Sigmoid colon (tissue), 7 donors: ENCODE measurements at places on chromosomes 5 and 9. TPM values are rescaled to one million over a fixed set of nuclear protein-coding genes. Genes with fewer than 3 reads are reported as not detected.

DNA sequence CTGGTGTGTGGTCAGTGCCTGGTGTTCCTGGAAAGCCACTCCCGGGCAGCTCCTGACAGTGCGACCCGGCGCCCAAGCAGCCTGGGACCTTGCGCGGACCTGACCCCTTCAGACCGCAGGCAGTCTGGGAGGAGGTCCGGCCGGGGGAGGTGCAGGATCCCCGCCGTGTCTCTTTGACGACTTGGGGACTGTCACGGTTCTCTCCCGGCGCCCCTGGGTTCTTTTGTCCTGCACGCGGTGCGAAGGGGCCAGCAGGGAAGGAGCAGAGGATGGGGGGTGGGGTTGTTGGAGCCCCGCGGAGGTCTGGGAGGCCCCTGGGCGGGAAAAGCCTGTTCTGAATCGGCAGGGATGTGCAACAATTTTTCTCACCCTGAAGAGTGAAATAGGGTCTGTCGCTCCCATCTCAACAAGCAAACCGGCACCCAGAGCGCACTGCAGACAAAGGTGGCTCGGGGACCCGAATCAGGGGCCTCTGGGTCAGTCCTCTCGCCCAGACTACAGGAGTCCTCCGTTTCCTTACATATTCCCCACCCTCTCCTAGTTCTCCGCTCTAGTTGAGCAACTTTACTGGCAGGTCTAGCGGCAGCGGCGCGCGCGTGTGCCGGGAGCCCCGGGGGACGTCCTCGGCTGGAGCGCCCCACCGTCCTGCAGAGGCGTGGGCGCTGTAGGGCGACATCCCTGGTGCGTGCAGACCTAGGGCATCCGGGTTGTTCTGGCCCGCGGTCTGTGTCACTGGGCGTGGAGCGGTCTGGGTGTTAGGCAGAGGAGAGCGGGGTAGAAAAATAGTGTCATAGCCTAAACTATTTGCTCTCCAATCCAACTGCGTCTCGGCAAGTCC is 1.2 kb downstream of the VCAN start:
- no peaks in the 10 kb centered on the region for H3K36me3 ChIP-seq
- peak overlapping the region; percentile 72 for H3K27ac ChIP-seq
- DNase-seq, result peak; percentile 83
- peak overlapping the region; percentile 49 for H3K4me3 ChIP-seq
- peaks cover 87% of the 10 kb centered on the region for H3K27me3 ChIP-seq

GRCh38 chr5:2755076-2755680 is 3.7 kb upstream of the IRX2 start:
- H3K27me3 ChIP-seq, result peaks cover 98% of the 10 kb centered on the region
- DNase-seq, result no peak
- no peaks in the 10 kb centered on the region for H3K36me3 ChIP-seq
- H3K27ac ChIP-seq, result no peak overlapping the region

- peak; percentile 37 for DNase-seq
- H3K36me3 ChIP-seq, result no peaks in the 10 kb centered on the region
- no peak overlapping the region for H3K27ac ChIP-seq
Measured at GRCh38 chr5:178284996-178285395, 52.4 kb upstream of the PHYKPL start.

DNA sequence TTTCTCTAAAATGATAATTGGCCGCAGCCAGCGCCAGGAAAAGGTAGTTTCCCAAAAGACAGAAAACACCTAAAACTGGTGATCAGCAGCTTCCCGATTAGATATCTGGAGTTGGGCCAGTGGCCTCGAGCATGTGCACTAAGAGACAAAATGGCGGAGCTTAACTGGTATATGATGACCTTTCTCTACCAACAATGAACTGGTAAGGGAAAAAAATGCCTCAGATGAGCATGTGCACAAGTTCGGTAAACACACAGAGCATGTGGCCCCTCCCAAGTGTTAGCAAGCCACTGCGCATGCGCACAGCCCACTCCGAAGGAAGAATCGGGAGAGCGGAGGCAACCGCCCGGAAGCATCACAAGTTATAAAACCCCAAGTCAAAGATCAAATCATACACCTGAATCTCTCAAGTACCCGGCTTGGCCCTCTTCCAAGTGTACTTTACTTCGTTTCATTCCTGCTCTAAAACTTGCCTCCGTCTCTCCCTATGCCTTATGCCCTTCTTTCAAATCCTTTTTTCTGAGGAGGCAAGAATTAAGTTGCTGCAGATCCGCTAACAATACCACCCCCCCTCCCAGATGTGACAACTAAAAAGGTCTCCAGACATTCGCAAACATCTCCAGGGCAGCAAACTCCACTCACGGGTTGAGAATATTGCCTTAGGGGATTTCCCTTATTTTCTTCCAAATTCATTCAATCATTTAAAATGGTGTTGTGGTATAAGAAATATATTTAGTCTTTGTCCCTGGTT is 15.0 kb upstream of the PTBP3 start:
- no peak overlapping the region for H3K27ac ChIP-seq
- DNase-seq, result peak; percentile 88
- H3K36me3 ChIP-seq, result no peaks in the 10 kb centered on the region
- no peaks in the 10 kb centered on the region for H3K4me1 ChIP-seq

DNA sequence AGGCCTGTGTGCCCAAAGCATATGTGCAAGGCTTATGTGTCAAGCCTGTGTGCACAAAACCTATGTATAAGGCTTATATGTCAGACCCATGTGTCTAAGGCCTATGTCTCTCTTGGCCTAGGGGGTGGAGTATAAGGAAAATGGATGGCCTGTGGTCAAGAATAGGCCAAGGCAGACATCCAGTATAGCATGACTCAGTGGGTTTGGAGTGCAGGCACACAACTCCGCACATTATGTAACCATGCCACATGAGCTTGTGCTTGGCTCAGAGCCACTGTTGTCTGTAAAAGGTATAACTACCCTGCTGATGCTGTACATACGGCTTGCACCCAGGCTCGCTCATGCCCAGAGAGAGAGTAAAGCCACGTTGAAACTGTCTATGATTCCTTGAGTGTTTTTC is 626.4 kb upstream of the NUDT12 start:
- H3K27ac ChIP-seq, result no peak overlapping the region
- no peaks in the 10 kb centered on the region for H3K36me3 ChIP-seq
- H3K4me3 ChIP-seq, result no peak overlapping the region
- DNase-seq, result no peak

DNA sequence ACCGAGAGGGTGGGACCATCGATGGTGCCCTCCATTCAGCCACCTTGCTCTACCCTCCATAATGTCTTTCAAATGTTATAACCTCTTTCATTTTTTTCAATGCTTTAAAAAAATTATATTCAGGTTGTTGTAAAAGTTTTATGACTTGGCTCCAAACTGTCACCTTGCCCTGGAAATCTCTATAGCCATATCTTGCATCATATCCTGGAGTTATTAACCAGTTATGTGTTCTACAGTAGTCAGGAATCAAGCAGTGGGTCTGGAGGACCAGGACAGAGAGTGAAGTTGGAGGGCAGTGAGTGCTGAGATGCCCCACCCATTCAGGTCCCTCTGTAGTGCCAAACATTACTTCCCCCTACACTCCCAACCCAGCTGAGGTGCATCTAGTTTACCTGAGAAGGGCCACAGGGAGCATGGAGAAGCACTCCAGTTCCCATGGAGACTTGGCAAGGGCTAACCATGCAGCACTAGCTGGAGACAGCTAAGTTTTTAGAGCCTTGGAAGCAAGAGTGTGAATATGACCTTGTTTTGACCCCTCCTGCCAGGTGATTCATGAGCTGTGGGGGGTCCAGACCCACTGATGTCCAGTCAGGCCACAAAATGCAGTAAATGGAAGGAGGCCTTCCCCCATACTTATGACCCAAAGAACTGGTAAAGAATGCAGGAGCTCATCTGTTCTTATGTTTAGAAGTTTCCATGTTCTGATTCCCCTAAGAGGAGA is 5.5 kb downstream of the IFNA8 start:
- no peaks in the 10 kb centered on the region for H3K4me1 ChIP-seq
- H3K27ac ChIP-seq, result no peak overlapping the region
- H3K36me3 ChIP-seq, result no peaks in the 10 kb centered on the region
- no peak overlapping the region for H3K4me3 ChIP-seq

- no peak for DNase-seq
- H3K4me1 ChIP-seq, result peaks cover 6% of the 10 kb centered on the region
- no peaks in the 10 kb centered on the region for H3K27me3 ChIP-seq
Measured at GRCh38 chr9:129195606-129196005, 17.5 kb upstream of the IER5L start.

DNA sequence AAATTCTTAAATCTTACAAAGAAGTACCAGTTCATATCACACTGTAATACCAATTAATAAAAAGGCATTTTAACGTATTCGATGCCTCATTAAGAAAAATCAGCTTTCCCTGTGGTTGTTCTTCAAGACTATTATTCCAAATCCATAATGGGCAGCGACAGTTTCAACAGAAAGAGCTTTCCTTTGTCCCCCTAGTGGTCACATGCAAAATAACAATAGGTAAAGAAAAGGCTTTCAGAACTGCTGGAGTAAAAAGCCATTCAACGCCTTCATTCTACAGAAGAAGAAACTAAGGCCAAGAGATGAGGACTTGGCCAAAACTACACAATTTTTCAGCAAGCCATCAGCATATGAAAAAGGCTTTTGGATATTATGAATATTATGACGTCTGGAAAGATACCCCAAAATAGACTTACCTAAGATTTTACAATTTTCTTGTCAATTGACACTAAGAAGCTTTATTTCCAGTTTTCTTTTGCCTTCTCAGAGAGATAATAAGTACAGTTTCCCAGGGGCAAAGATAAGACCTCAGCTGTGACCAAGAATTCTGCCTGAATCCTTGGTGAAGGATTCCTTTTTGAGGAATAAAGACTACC is 6.7 kb upstream of the CDH6 start:
- DNase-seq, result no peak
- no peak overlapping the region for H3K27ac ChIP-seq

DNA sequence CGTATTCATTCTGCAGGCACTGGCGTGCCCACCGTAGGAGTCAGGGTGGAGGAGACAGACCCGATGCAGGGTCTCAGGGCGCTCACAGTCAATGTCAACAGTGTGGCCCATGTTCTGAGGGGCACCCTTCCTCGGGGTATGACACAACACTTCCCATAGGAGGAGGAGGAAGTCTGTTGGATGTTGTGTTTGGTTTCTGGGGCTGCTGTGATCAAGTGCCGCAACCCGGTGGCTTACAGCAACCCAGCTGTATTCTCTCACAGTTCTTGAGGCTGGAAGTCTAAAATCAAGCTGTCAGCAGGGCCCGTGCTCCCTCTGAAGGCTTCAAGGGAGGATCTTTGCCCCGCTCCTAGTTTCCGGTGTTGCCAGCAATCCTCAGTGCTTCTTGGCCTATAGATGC is 5.6 kb upstream of the HNRNPAB start:
- peak; percentile 18 for DNase-seq
- no peak overlapping the region for H3K27ac ChIP-seq
- H3K27me3 ChIP-seq, result no peaks in the 10 kb centered on the region
- no peaks in the 10 kb centered on the region for H3K36me3 ChIP-seq
- H3K4me3 ChIP-seq, result no peak overlapping the region

DNA sequence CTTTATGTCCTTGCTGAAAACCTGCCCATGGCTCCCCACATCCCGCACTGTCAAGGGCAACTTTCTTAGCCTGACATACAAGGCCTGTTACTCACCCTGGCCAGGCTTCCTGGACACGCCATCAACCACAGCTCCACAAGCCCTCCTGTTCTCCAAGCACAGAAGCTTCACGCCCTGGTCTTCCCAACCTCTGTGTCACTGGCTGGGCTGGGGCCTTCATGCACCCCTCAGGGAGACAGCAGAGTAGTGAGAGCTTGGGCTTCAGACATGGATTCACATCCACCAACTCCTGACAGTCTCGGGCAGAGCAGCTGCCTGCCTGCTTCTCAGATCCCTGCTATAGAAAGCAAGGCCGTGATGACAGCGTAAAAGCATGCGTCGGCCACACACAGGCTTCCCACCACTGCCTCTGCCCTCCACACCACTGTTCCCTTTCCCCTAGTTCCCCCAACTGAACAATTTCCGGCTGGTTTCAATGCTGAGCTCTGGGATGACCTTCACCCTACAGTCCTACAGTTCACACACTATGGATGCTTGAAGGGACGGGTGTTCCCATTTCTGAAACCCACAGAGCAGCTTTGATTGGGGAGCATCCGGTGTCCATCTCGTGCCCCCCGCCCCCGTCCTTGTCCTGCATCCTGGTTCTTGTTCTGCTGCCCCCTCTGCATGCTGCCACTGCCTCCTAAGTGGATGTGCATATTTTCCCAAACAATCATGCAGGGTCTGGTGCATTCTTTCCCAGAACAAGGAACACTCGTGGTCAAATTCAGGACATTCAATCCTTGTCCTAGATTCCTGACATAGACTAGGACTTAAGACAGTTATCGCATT is 33.4 kb upstream of the ADAMTS2 start:
- no peak overlapping the region for H3K27ac ChIP-seq
- no peak overlapping the region for H3K4me3 ChIP-seq
- H3K4me1 ChIP-seq, result no peaks in the 10 kb centered on the region
- no peaks in the 10 kb centered on the region for H3K36me3 ChIP-seq
- no peaks in the 10 kb centered on the region for H3K27me3 ChIP-seq

DNA sequence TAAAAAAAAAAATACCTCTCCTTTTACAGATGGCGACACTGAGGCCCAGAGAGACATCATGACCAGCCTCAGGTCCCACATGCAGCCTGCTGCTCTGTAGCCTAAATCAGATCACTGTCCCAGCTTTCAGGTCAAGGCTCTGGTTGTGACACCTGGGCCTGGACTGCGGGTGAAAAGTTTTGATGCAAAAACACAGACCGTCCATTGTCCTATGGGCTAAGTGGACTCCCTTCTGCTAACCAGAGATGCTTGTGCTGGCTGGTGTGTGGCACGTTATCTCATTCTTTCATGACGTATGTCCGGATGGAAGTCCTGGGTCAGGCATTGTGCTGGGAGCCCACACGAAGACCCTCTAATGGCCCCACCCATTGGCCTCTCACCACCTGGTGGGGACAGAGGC is 7.8 kb downstream of the NEK6 start:
- no peak overlapping the region for H3K4me3 ChIP-seq
- H3K27ac ChIP-seq, result peak overlapping the region; percentile 58
- no peak for DNase-seq
- H3K36me3 ChIP-seq, result no peaks in the 10 kb centered on the region
- peaks cover 78% of the 10 kb centered on the region for H3K4me1 ChIP-seq
- no peaks in the 10 kb centered on the region for H3K27me3 ChIP-seq

DNA sequence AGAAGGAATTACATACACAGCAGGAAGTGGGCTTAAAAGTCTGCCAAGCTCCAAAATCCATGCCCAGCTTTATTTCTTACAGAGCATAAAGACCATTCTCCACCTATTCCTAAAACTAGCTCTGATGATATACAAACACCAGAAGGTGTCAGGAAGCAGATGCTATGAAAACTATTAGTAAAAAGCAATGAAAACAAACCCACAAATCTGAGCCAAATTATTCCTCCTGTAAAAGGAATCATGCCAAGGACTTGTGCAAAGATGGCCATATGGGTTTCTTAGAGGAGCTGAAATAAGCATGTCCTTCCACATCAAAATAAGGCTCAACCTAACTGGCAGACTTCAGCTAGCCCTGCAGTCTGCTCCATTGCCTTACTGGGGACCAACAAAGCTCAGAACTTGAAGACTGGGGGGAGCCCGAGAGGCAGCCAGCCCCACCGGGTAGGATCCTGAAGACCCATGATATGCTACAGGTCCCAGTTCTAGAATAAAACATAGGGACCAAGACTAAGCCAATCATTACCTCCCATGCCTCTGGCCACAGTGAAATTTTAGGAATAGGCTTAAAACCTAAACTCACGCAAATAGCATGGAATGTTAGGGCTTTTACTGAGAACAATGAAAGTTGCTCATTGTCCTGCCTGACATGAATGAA is 42.8 kb upstream of the GABRP start:
- no peak overlapping the region for H3K4me3 ChIP-seq
- H3K27me3 ChIP-seq, result no peaks in the 10 kb centered on the region
- H3K36me3 ChIP-seq, result no peaks in the 10 kb centered on the region

Gene SLC34A1
- total RNA-seq, result not detected

Gene SPRY4
- total RNA-seq, result 15.7 TPM
